ENCODE measurements at places on chromosomes 2 and 18. TPM values are rescaled to one million over a fixed set of nuclear protein-coding genes. Genes with fewer than 3 reads are reported as not detected.

GRCh38 chr18:54183390-54183789 is 41.1 kb downstream of the MBD2 start:
- DNase-seq: no peak

GRCh38 chr2:158688721-158689120 is 106.4 kb upstream of the DAPL1 start:
- peak; percentile 84 for DNase-seq

The G6PC2 gene
- not detected for total RNA-seq

The LRRTM4 gene
- total RNA-seq: not detected

- no peak for DNase-seq
Measured at GRCh38 chr2:234193977-234194563, 143.6 kb downstream of the SPP2 start.

DNA sequence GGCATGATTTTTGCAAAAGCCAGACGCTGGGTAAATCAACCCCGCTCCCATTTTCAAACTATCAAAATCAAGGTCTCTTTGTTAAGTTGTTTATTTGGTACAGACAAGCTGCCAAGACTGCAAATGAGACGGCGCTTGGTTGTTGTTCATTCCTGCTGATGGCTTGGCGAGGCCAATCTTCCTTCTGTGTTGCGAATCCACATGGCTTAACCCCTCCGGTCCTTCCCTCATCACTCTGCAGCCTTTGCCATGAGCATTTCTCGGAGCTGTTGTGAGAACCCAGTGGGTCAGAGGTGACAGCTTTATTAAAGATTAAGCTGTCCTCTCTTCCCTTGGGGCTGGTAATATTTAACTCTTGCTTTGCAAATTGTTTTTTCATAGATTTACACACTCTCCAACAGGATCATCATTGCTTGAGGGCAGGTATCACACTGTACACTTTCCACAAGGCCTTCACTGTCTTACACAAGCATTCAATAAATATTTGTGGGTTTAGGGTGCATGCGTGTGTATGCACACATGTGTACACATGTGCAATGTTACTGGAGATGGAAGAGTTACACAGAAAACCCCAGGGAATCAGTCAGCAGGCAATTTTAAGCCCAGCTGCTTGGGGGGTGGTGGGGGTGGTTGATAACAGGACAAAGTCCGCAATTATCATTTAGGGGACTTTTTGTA is 27.8 kb upstream of the KCNF1 start:
- DNase-seq: no peak

The APLF gene
- 5.1 TPM for total RNA-seq

The C1QL2 gene
- not detected for total RNA-seq

- peak; percentile 61 for DNase-seq
Measured at GRCh38 chr2:189305291-189305943, 125.9 kb upstream of the COL5A2 start.

DNA sequence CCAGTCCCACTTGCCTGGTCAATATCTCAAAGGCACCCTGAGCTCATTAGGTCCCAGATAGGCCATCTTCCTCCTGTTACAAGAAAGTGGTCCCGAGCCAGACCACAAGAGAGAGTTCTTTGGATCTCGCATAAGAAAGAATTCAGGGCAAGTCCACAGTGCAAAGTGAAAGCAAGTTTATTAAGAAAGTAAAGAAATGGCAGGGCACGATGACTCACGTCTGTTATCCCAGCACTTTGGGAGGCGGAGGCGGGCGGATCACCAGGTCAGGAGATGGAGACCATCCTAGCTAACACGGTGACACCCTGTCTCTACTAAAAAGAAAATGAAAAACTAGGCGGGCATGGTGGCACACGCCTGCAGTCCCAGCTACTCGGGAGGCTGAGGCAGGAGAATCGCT is 10.8 kb upstream of the SMAD7 start:
- DNase-seq: no peak

GRCh38 chr2:143640826-143641225 is 511.6 kb downstream of the ARHGAP15 start:
- DNase-seq: no peak

DNA sequence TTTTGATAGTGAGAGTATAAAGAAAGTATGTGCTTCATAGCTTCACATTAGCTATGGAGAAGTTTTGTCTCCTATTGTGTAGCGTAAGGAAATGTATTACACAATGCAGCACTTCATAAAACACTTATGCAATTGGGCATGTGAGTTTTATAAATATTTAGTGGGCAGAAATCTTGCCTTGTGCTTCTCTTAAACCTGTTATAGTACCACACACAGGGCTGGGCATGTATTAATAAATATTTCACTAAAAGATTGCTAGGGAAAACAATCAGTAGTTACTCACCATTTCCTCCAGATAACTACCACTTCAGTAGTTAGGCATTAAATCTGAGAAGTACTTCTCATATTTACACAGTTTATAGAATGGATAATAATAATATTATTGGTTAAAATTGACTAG is 1080.8 kb upstream of the PIK3C3 start:
- peak; percentile 58 for DNase-seq

The KYNU gene
- under 0.01 TPM for total RNA-seq

The LBX2 gene
- 0.38 TPM for total RNA-seq

DNA sequence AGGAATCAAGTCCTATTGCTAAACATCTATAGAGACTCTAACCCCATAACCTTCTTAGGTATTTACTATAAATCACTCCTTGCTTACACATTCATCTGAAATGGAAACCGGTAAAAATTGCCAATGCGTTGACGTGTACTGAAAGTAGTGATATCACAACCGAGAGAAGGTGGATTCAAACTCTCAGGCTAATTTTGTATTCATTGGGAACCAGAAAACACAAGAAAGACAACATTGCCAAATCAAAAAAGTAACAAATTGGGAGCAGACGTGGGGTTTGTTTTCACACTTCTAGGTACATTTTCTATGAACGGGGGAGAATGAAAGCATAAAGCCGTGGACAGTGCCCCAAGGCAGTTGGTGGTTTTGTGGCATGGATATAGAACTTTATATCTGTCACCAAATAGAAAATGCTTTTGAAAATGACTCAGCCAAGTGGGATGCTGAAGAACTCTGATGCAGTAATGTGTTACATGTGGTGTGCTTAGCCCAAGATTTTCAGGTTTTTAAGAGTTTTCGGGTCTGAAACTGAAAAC is 155.1 kb upstream of the RASGRP3 start:
- DNase-seq: peak; percentile 89

- DNase-seq: no peak
Measured at GRCh38 chr2:217421834-217422233, 562.0 kb upstream of the TNP1 start.

GRCh38 chr2:29962922-29963321 is 41.5 kb upstream of the ALK start:
- DNase-seq: no peak

DNA sequence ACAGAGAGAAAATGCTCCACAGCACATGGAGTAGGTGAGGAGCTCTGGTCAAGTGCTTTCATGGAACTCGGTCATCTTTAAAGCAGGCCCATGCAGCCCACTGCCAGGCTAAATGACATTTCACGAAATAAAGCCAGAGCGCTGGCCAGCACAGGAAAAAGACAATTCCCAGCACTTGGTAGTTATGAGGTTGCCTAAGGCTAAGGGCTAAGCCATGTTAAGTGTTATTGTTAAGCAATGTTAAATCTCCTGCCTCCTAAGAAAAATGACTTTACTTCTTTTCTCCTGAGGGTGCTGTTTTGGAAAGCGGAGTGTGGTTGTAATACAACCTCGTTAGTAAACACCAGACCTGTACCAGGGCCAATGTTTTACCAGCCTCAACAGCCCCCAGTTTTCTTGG is 125.9 kb upstream of the NRP2 start:
- DNase-seq: no peak

GRCh38 chr18:9140381-9140780 is 3.8 kb downstream of the ANKRD12 start:
- DNase-seq: peak; percentile 18

The OXER1 gene
- not detected for total RNA-seq

DNA sequence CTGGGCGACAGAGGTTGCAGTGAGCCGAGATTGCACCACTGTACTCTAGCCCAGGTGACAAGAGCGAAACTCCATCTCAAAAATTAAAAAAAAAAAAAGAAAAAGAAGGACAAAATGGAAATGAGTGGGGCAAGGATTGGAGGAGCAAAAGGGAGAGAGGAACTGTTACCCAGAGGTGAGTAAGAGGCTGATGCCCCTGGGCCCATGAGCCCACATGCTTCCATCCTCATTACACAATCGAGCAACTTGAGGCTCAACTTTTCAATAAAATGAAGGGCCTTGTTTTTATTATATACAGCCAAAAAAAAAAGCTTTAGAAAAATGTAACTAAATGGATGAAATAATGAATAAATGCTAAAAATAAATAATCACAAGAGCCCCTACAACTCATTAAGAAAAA is 91.7 kb upstream of the YWHAQ start:
- DNase-seq: no peak

DNA sequence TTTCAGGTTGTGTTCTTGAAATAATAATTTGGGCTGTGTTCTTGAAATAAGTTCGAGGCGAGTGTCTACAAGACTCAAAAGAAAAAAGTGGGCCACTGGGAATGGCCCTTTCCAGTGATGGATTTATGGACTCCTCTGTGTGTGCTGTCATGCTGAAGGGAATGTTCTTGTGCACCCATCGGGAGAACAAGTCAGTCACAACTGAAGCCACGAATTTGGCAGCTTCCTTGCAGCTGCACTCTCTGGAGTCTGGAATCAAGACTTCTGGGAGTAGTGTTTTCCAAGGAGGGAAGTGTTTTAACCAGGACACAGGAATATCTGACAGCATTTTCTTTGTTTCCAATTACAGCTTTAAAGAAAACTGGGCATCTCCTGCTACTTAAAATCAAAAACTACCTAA is 620 bp downstream of the SLC14A1 start:
- DNase-seq: no peak

DNA sequence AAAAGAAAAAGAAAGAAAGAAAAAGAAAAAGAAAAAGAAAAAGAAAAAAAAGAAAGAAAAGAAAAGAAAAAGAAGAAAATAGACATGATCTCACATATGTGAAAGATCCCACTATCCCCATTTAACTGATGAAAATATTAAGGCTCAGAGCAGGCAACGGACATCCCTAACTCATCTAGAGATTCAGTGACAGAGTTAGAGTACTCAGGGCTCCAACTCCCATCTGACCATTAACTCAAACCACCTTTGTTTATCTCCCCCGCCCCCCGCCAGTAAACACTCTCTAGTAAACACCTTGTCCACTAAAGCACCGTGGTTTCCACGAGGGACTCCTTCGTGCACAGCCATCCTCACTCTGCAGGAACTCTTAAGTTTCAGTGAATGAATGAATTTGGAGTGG is 142.9 kb downstream of the TGIF1 start:
- DNase-seq: no peak

DNA sequence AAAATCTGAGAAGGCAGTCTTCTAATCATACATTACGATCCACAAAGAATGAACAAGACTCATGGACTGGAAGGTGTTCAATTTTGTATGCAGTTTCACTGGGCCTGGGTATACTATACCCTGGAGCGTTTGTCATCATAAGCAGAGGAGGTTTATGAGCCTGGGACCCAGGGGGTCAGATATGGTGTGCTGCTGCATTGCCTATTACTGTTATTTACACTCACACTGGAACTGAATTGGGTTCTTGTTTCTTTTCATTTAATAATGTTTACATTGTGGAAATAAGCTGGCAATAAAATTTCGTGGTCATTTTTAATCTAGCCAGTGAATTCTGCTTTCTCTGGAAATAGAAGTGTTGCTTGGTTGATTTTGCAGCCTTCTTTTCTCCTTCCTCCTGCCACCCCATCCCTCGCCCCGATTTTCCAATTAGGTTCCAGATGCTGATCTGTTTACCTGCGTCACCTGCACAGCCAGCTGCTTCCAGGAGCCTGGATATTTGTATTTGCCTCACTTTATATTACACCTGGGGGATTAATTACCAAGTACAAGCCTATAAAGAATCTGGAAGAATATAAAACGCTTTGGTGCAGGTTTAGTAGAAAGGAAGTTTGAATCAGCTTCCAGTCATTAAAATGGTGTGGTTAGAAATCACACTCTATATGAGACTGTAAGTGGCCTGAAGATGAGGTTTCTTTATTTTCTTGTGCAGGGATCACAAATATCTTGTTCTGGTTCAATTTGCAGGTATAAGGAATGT is 234.4 kb downstream of the SOCS6 start:
- DNase-seq: no peak

The LCT gene
- 0.25 TPM for total RNA-seq

DNA sequence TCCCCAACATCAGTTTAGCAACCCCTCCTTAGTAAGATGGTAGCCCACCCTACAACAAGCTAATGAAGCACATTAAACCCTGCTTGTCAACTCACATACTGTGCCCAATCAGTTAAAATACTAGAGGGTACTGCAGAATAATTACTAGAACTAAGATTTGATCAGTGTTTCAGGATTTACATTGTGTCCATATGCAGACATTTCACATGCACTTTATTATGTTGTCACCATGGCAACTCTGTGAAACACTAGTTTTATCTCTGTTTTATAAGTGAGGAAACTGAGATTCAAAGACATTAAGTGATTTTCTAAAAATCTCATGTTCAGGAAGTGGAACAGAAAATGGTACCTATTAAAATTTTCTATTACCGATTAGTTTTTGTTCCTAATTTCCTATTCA is 61.7 kb downstream of the CYBRD1 start:
- DNase-seq: no peak

GRCh38 chr2:69225933-69226332 is 161.1 kb downstream of the GFPT1 start:
- peak; percentile 63 for DNase-seq

- DNase-seq: no peak
Measured at GRCh38 chr18:46574000-46574742, 82.8 kb downstream of the LOXHD1 start.

DNA sequence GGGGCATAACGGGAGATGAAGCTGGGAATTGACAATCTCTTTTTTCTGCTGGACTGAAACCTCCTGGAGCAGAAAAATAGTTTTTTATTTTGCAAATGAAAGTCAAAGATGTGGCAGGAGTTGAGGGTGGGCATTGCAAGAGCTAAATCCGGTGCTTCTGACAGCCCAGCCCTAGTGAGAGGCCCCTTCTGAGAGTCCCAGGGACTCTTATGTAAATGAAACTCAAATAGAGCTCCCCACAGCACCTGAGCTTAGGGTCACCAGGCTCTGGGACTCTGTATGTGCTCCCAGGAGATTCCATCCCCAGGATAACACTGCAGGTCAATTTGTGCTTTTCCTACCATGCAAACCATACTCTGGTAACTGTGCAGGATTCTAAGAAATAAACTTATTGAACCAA is 192.8 kb downstream of the ANKRD30B start:
- DNase-seq: no peak

The CHRNG gene
- not detected for total RNA-seq

DNA sequence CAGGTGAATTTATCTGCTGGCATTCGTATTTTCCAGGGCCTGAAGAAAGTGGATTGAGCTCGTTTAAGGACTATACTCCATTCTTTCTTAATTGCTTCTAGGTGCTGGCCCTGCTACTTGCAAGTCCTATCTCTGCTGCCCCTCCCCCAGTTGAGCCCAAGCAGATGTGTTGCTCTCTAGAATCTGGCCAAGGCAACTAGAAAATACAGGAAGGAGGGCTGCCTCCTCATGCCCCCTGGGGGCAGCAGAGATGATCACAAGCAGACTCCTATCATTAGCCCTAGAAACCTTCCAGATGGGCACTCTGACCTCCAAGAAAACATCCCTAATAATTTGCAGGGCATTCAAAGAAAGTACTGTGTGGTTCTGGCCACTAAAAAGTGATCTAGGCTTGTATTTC is 72.5 kb upstream of the CYP26B1 start:
- no peak for DNase-seq

GRCh38 chr18:13465124-13465446 is 246.5 kb downstream of the LDLRAD4 start:
- DNase-seq: no peak

Measured in GM23248 (cell line).